ENCODE measurements at places on chromosomes 7 and 10.
A peak's percentile ranks its signal among the peaks of the same experiment; 100 is the strongest.

DNA sequence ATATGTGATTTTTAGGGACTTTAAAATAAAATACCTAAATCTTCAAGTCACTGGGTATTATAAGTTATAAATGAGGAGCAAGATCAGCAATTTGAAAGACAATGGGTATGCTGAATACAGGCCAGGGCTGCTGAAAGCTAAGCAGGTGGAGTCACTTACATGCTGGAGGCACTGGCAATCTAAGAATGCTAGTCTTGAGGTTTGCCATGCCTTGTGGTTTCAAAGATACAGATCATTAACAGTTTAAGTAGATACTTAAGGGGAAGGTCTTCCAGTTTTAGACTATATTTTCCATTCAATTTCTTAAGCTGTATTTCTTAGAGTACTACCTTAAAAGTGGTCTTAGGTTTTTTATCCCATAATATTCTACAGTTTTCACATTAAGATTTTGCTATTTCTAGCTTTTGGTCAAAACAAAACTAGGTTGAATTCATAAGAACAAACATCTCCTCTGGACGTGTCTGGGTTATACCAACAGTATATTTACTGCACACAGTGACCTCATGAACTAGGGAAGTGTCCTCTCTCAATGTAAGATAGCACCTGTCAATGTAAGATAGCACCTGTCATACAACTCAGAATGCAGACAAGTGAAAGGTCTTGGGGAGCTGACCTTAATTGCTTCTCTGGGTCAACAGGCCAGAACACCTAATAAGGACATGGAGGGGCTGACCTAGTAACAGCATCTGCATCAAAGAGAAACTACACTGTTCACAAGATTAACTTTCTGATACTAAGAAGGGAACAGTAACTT lies 2.0 kb downstream of the SRI start:
- DNase-seq: no peak

DNA sequence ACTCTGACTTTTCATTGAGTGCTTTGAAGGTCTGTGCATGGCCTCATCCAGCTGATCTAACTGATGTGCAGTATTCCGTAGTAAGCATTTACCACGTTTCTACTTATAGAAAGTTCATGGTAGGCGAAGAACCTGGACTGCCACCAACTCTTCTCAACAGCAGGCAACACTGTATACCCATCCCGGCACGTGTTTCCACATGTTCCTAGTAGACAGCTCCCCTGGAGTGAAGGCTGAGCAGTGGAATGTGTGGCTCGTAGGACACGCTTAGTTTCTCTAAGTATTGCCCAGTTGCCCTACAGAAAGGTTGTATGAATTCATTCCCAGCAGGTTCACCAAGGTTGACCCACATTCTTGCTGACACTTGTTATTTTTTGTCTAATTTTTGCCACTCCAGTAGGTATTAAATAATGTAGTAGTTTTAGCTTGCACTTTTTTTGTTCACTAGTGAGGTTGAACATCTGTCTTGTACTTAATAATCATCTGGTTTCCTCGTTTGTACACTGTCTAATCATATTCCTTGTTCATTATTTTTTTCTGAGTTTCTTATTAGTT lies 15.2 kb downstream of the PROSER2 start:
- no peak for DNase-seq

DNA sequence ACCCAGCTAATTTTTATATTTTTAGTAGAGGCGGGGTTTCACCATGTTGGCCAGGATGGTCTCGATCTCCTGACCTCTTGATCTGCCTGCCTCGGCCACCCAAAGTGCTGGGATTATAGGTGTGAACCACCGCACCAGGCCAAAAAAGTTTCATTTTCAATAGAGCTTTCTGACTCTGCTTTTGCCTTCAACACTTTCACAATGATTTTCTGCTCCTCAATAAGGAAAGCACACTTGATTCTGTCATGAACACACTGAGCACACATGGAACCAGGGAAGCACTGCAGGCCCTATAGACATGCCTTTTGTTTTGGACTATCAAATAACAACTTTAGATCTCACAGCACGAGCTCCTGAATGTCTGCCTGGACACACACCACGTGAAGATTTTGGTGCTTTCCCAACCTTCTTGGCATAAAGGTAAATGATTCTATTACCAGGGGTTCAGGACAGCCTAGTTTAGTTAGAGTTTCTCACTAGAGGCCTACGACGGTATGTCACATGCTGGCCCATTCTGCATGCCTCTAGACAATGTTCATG lies 8.0 kb downstream of the RRP12 start:
- DNase-seq: no peak

- no peak for DNase-seq
Observed at GRCh38 chr7:26624431-26624830, 240.0 kb downstream of the SKAP2 start.

- DNase-seq: no peak
Observed at GRCh38 chr7:65379318-65379717, 5.7 kb downstream of the ZNF92 start.

- DNase-seq: no peak
Observed at GRCh38 chr10:30868611-30869010, 163.1 kb downstream of the ZNF438 start.

GRCh38 chr10:68087685-68088401 lies 12.8 kb upstream of the HERC4 start:
- no peak for DNase-seq

DNA sequence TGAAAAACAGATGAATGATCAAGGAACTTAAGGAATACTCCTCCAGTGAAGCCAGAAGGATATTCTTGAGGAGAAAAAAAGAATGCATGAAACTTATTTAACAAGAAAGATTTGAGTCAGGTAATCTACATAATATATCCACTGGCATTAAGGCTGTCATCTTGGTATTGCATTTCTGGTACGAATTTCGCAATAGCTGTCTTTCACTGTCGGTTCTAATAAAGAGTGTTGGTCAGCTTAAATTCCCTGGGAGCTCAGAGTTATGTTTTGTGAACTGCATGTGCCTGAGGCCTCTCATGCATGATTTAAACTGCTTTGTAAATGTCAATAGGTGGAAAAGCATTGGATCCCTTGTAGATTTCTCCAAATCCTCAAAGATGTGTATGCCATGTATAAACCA lies 565.3 kb upstream of the GALNT17 start:
- no peak for DNase-seq

- no peak for DNase-seq
Observed at GRCh38 chr7:101858437-101859385, 41.3 kb downstream of the CUX1 start.

DNA sequence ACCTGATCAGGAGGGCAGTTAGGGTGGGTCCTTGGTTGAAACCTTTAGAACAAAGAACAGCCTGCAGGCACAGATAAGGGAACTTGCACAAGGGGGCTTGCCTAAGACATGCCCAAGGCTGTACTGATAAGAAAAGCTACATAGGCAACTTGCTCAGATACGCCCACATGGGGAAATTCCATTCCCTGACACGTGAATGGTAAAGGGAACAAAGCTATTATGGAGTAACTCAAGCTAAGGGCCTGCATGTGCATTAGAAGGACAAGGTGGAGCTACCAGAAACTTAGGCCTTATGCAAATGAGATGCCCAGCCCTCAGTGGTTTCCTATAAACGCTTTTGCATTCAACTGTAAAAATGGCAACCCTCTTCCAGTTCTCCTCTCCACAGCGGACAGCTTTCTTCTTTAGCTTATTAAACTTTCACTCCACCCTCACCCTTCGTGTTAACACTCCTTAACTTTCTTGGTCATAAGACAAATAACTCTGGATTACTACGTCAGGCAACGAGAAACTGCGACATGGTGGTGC lies 1192.1 kb upstream of the CELF2 start:
- no peak for DNase-seq

DNA sequence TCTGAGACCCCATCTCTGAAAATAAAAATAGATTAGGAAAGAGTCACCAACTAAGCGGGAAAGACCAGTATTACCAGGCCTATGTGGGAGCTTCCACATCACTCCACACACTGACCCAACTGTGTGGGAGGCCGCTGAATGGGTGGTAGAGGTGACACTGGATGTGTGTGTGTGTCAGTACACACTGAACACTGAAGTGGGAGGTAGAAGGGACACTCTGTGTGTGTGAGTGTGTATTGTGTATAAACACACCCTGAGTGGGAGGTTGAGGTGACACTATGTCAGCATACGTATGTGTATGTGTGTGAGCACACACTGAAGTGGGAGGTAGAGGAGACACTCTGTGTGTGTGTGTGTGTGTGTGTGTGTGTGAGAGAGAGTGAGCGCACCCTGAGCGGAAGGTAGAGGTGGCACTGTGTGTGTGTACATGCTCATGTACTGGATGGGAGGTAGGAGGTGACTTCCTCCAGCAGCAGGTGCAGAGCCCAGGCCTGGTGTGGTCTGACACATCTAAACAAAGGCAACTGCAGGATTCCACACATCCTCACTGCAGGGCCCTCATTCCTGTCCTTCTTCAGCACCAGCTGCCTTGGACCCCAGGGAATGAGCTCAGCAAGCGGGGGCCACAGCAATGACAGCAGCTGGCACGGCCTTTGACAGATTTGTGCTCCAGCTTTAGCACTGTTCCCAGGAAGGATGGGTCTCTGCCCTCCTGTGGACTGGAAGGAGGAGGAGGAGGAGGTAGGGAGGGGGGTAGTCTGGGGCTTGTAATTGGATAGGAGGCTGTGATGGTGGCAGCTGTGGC lies 26.5 kb upstream of the RBM20 start:
- DNase-seq: no peak

DNA sequence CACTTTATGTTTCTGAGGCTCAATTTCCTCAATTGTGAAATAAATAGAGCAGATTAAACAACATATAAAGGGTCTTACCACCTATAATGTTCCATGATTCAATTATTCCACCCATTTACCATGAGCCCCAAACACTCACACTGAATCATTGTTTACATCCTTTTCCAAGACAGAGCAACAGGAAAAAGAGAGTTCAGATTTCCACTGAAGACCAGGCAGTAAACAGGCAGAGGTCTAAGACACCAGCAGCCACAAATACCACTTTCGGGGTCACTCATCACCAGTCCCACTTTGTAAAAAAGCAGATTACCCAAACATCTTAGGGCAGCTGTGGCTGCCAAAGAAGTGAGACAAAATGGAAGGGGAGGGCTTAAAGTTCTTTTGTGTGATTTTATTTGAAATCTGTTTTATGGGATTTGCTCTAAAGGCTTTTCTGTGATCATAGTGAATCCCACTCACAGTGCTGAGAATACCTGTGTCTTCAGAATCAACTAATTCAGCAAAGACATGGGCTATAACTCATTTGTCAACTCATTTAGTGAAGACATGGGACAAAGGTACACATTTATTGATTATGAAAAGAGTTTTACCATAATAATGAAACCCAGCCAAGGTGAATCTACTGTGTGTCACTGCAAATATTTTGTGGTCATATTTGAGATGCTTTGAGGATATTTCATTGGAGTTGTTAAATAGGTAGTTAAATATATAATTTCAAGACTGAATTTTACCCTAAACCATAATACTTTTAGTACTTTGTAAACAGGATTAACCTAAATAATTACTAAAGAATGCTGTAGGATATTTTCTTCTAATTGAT lies 24.8 kb upstream of the DLD start:
- DNase-seq: no peak

DNA sequence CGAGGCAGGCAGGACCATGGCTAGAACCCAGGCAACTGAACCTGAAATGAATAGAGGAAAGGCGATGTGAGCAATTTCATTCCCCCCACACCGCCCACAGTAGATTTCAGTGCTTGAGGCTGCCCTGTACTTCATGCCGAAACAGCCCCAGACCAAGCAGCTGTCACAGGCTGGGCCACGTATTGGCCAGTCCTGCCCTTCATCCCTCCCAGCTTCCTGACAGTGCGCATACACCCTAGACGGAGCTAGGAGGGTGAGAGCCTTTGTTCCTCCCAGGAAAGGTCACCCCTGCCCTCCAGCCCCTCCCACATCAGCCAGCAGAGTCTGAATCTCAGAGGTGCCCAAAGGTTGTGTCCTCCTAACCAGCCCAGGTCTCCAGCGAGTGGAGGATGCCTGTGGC lies 98.8 kb downstream of the ZMIZ1 start:
- no peak for DNase-seq

DNA sequence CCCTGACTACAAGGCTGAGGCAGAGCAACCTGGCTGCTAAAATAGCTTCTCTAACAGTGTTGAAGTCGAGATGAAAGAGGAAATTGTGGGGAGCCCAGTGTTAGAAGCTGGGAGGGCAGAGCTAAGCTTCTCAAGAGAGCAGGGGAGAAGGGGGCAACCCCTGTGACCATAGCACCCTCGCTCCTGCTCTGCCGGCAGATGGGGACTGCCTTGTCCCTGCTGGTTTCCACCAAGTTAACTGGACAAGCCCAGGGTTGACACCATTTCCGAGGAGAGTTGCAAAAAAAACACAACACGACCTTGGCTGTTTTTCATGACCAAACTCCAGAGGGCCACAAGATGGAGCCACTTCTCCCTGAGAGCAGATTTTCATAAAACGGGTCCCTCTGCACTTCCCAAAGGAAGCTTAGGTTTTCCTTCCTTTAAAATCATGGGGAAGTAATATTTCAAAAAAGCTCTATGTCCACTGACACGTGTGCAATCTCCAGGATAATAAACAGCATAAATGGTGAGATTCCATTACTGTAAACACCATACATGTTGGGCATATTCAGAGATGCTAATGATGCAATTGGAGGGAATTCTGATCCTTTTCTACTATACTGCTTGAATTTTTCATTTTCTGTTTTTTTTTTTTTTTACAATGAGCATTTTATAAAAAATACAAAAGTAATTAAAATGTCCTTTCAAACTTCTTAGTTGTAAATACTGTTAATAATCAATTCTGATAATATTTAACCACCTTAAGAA lies 140.4 kb downstream of the PIP4K2A start:
- DNase-seq: peak; percentile 46

DNA sequence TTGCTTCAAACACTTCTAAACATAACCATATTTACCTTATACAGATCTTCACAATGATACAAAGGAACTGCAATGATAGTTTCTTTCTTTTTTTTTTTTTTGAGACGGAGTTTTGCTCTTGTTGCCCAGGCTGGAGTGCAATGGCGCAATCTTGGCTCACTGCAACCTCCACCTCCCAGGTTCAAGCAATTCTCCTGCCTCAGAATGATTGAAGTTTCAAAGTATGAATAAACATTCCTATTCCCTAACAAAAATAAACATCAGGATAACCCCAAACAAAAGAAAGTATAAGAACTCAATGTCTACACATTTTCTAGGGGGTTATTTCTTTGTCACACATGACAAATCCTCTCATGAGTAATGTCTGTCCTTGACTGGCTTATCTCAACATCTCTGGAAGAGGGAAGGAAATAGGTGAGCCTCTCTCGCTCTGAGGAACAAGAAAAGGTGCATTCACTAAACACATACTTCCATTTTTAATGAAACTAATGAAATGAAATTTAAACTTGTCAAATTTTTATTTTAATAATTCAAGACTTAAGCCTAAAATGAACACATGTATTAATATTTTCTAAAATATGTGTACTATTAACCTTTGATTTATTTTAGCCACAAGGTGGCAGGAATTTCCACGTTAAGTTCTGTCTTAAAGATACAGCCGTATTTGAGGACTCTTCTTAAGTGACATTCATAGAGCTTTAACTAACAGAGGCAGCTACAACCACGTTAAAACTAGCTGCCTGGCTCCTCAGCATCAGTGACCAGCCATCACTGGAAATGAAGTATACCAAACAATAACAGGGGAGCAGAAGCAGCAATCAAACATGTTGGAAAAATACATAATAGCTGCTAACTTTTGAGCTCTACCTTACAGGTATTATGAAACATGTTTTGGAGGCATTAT lies 58.3 kb downstream of the MALSU1 start:
- DNase-seq: peak; percentile 22

GRCh38 chr7:38978491-38978890 lies 782 bp downstream of the POU6F2 start:
- DNase-seq: no peak

Data from HEK293T (cell line).